ENCODE measurements at places on chromosomes 5 and 9. TPM values are rescaled to one million over a fixed set of nuclear protein-coding genes. Genes with fewer than 3 reads are reported as not detected.
A peak's percentile ranks its signal among the peaks of the same experiment; 100 is the strongest.

The FBXO38 gene
- 14.8 TPM for polyA plus RNA-seq

DNA sequence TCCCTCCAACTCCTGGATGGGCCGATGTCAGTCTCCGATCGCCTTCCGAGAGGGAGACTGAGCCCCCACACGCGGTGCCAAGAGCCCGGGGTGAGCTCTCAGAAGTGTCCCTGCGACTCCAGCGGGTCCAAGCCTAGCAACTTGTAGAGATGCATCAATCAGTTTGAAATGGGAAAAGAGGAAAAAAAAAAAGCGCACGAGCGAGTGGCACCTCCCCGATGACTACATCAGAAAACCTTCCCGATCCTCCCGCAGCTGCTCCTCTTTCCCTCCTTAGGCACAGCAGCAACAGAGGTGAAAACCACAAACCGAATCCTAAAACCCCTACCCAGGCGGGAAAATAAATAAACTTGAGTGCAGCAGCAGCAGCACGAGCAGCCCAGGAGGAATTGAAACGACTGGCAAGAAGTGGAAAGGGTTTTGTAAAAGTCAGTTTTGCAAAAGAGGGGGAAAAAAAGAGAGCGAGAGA is 1.0 kb upstream of the EFNA5 start:
- no peak overlapping the region for H3K27ac ChIP-seq
- no peak for DNase-seq
- no peak overlapping the region for H3K4me3 ChIP-seq
- peaks cover 95% of the 10 kb centered on the region for H3K27me3 ChIP-seq
- peaks cover 31% of the 10 kb centered on the region for H3K4me1 ChIP-seq

DNA sequence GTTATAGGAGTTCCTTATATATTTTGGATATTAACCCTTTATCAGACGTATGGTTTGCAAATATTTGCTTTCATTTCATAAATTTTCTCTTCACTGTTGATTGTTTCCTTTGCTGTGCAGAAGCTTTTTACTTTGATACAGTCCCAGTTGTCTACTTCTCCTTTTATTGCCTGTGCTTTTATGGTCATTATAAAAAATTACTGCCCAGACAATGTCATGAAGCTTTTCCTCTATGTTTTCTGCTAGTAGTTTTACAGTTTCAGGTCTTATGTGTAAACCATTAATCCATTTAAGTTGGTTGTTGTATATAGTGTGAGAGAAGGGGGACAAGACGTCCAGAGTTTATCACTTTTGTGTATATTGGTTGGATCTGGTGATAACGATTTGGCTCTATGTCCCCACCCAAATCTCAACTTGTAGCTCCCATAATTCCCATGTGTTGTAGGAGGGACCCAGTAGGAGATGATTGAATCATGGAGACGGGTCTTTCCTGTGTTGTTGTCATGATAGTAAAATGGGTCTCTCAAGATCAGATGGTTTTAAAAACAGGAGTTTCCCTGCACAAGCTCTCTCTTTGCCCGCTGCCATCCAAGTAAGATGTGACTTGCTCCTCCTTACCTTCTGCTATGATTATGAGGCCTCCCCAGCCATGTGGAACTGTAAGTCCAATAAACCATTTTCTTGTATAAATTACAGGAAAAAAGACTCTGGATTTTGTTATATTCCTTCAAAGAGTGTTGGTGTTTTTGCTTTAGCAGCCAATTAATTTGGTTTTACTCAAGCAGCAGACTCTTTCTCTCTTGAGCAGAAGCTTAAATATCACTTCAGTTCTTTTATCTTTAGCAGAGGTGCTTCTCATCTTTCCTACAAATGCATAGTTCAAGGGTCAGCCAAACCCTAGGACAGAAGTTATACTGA is 13.7 kb downstream of the F2R start:
- no peaks in the 10 kb centered on the region for H3K4me1 ChIP-seq
- no peak overlapping the region for H3K27ac ChIP-seq
- H3K4me3 ChIP-seq: no peak overlapping the region
- no peak for DNase-seq

DNA sequence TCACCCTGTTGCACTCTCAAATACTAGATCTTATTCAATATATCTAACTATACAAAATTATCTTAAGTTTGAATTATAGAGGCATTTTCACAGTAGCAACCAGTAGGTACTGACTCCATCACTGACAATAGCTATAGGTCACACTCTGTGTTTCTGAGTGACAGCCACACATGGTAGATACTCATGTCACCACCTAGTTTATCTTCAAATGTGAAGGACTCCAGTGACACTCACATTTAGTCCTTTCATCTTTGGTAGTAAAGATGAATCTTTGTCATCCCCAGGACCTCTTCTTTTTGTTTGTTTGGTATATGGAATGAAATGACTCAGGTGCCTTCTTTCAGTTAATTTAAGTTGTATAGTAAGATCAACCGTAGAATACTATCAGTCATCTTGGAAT is 102.5 kb upstream of the DHFR start:
- no peak overlapping the region for H3K4me3 ChIP-seq
- DNase-seq: no peak
- H3K27ac ChIP-seq: no peak overlapping the region
- peaks cover 13% of the 10 kb centered on the region for H3K4me1 ChIP-seq

The FABP6 gene
- polyA plus RNA-seq: not detected

The LAMC3 gene
- polyA plus RNA-seq: 0.03 TPM

DNA sequence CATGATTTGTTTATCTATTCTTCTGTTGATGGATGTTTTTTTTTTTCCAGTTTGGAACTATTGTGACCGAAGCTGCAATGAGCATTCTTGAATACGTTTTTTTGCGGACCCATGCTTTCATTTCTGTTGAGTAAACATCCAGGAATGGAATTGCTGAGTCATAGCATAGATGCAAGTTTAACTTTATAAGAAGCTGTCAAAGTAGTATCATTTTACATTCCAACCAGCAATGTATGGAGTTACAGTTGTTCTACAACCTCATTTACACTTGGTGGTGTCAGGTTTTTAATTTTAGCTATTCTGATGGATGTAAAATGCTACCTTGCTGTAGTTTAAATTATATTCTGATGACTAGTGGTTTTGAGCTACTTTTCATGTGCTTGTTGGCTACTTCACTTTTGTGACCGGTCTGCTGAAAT is 49.0 kb downstream of the NPR3 start:
- H3K27ac ChIP-seq: no peak overlapping the region
- H3K36me3 ChIP-seq: no peaks in the 10 kb centered on the region
- H3K4me3 ChIP-seq: peak overlapping the region; percentile 73
- H3K27me3 ChIP-seq: no peaks in the 10 kb centered on the region
- peaks cover 2% of the 10 kb centered on the region for H3K4me1 ChIP-seq
- peak; percentile 4 for DNase-seq

The UBE2B gene
- 30.6 TPM for polyA plus RNA-seq

The PCDHGA7 gene
- not detected for polyA plus RNA-seq

GRCh38 chr5:29379619-29380018 is 1813.9 kb upstream of the CDH6 start:
- no peaks in the 10 kb centered on the region for H3K36me3 ChIP-seq
- no peaks in the 10 kb centered on the region for H3K4me1 ChIP-seq
- no peak overlapping the region for H3K4me3 ChIP-seq

DNA sequence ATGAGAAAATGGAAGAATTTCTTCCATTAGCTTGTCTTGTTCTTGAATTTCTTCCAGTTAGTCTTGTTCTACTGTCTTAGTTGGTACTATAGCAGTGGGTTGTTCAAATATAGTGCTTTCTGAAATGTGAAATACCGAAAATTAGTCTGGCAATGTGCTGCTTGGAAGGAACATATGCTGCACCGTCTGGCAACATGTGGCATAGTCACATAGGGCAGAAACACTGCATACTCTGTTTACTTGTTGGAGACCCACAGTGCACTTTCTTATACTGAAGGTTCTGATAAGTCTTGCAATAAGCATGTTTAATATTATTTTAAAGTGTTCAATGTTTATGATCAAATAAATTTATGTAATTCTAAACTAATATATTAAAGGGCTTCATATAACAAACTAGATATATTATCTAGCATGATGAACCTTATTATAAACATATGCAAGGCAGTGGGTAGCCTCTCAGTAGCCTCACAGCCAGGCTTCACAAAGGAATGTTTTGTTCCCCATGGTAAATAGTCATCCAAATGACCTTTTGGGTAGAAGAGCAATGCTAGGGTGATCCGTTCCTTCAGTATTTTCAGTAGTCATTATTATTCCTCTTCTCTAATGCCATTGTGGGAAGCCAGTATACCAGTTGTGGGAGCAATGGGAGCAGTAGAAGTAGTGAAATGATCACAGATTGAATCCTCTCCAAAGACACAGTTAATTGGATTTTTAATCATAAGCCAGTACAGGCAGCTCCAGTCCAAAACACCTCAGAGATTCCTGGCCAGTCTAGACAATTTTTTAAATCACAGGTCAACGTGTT is 1106.7 kb downstream of the DTWD2 start:
- no peaks in the 10 kb centered on the region for H3K27me3 ChIP-seq
- DNase-seq: no peak
- H3K36me3 ChIP-seq: no peaks in the 10 kb centered on the region
- H3K4me1 ChIP-seq: no peaks in the 10 kb centered on the region
- H3K4me3 ChIP-seq: no peak overlapping the region

The C5 gene
- 0.66 TPM for polyA plus RNA-seq

- H3K4me1 ChIP-seq: no peaks in the 10 kb centered on the region
- no peak overlapping the region for H3K27ac ChIP-seq
- H3K4me3 ChIP-seq: no peak overlapping the region
- H3K27me3 ChIP-seq: peaks cover 35% of the 10 kb centered on the region
Observed at GRCh38 chr5:72115296-72115695, 8.0 kb downstream of the MAP1B start.

Data from CD14-positive monocyte (primary cell).